NCI-H748 treated with DMSO at 0.1 percent for 48 hours (cell line): ENCODE measurements at places on chromosomes 12 and 14.

DNA sequence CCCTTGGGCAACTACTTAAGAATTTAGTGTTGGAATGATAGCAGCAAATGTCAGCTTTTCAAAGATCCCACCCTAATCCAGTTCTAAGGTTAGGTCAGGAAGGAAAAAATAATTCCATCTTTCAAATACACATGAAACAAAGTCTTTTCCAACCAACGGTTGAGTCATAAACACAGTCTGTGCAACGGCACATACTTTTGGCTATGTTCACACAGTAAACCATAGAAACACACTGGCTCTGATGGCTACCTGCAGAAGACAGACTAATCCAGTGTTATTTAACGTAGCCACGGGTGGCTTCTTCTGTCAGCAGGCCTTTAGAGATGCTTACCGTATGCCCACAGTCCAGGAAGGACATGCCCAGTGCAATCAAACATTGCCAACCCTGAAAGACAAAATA, 35.7 kb downstream of the HIGD1C start:
- no peak for DNase-seq

DNA sequence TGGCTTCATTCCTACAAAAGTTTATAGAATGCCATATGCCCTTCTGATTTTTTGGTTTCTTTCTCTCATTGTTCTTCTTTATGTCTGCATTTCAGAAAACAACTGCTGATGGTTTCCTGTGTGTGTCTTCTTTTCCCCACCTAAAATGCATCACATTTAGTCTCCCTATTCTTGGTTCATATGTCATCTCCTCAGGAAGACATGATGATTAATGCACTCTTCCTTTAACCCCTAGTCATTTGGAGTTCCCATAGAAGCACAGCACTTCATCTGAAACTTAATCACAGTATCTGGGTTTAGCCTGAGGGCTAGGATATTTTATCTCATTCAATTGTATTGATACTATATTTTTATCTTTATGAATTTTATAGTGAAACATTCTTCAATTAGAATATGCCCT, 21.5 kb downstream of the GNPNAT1 start:
- DNase-seq: no peak

- no peak for DNase-seq
Observed at GRCh38 chr12:30853561-30854133, 72.9 kb upstream of the TSPAN11 start.

GRCh38 chr14:68043752-68044151, 224.2 kb downstream of the RAD51B start:
- no peak for DNase-seq

GRCh38 chr12:78099806-78100205, 269.1 kb downstream of the NAV3 start:
- DNase-seq: no peak

- no peak for DNase-seq
Observed at GRCh38 chr12:52126605-52127578, 47.4 kb downstream of the SMIM41 start.

- DNase-seq: no peak
Observed at GRCh38 chr12:110007881-110008280, 8.7 kb downstream of the ANKRD13A start.

DNA sequence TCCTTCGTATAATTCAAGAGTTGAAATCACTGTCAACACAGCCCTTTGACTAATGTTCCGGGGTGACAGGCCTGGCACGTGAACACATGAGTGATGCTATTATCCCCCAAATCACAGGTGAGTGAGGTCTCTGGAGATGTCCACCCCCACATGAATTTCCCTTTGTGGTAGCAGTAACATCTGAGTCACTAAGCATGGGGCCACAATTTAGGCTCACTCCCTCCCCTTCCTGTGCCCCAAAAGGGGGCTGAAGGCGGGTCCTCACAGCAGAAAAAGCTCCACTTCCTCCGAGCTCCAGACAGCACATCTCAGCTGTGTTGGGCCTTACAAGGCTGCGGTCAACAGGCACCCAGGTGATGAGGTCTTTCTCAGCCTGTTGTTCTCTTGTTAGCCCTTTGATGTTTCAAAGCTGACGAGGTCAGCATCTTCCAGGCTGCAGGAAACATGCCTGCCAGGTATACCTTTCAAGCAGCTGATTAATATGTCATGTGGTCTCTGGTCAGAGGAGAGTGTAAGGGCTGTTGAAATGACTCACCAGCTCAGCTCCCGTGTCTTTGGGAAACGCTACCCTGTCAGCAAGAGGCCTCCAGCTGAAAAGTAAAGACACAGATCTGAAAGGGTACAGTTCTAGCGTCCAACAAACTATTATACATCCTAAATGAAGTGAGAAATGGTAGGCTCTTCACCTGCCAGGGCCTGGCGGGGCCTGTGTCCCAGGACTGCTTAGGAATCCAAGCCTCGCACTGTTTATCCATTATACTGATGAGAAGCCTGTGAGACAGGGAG, 107.3 kb downstream of the ZFP36L1 start:
- no peak for DNase-seq

- DNase-seq: no peak
Observed at GRCh38 chr12:63952995-63953394, 108.5 kb downstream of the SRGAP1 start.

- DNase-seq: no peak
Observed at GRCh38 chr12:117362391-117362790, 965 bp upstream of the NOS1 start.

DNA sequence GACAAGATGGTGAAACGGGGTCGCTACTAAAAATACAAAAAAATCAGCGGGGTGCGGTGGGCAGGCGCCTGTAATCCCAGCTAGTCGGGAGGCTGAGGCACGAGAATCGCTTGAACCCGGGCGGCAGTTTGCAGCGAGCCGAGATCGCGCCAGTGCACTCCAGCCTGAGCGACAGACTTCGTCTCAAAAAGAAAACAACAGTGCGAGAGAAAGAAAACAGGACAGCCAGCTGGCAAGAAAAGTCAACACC, 633 bp upstream of the RNU4-2 start:
- DNase-seq: no peak

- no peak for DNase-seq
Observed at GRCh38 chr14:71449316-71450055, 482.7 kb upstream of the RGS6 start.

DNA sequence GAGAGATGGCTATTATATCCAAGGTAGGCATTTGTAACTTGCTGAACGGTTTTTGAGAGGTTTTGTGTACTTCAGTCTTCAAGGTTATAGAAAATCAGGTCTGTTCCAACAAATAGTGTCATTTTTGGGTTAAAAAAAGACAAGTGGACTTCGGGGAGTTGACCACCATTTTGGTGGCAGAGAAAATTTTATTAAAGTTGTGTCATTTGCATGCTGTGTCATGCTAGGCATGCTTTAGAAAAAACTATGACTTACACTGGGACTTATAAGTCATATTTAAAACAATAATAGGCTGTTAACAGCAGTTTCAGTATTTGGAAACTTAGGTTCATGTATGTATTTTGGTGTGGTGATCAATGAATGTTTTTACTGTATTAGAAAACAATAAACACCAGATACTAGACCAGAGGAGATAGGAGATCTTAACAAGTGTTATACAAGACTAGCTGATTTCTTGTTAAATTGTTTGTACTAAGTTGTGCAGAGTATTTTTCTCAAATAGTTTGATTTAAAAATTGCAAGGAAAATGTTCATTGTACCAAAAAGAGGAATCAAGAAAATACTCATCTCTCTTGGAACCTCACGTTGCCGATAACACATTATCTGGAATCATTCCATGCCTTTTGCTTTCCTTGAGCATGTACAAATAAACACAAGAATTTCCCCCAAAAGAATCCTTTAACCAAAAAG, 1.4 kb downstream of the RAN start:
- DNase-seq: no peak

DNA sequence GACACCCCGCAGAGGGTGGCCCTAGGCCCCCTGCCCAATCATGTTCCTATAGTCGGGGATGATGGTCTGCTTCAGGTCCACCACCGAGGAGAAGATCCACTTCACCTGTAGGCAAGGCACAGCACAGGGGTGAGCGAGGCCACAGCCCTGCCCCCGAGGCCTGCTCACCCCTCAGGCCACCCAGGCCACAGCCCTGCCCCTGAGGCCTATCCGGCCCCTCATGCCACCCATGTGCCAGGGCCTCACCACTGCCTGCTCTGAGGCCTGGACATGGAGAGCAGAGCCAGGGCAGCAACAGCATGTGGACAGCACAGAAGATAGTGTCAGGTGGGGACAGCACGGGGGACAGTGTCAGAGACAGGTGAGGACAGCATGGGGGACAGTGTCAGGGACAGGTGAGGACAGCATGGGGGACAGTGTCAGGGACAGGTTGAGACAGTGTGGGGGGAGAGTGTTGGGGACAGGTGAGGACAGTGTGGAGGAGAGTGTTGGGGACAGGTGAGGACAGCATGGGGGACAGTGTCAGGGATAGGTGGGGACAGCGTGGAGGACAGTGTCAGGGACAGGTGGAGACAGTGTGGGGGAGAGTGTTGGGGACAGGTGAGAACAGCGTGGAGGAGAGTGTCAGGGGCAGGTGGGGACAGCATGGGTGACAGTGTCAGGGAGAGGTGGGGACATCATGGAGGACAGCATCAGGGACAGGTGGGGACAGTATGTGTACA, 239.7 kb downstream of the TMEM121 start:
- no peak for DNase-seq

DNA sequence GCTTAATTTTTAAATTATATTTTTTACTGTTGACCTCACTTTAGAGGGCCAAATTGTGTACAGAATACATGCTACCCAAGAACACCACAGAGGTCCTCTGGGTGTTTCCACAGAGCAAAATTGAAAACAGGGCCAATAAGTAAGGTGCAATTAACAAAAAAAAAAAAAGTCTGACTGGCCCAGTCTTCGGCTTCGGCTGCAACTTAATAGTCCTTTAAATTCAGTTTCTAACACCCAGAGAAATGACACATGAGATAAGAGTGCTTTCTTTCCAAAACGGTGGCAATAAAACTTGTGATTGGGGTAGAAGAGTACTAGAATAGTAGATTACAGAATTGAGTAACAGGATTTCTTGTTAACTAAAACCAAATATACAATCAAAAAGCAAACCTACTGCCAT, 81.3 kb downstream of the MED13L start:
- no peak for DNase-seq

GRCh38 chr14:71597955-71598660, 334.1 kb upstream of the RGS6 start:
- DNase-seq: no peak

DNA sequence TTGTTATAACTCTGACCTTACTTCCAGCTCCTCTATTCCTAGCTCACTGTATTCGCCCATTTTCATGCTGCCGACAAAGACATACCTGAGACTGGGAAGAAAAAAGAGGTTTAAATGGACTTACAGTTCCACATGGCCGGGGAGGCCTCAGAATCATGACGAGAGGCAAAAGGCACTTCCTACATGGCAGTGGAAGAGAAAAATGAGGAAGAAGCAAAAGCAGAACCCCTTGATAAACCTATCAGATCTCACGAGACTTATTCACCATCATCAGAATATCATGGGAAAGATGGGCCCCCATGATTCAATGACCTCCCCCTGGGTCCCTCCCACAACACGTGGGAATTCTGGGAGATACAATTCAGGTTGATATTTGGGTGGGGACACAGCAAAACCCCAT, 14.5 kb upstream of the PHC1 start:
- DNase-seq: no peak

- DNase-seq: no peak
Observed at GRCh38 chr14:55699131-55700057, 119.4 kb downstream of the KTN1 start.

GRCh38 chr12:24494401-24494800, 454.5 kb downstream of the BCAT1 start:
- DNase-seq: no peak

- DNase-seq: peak; percentile 12
Observed at GRCh38 chr14:81062816-81063215, 107.4 kb downstream of the TSHR start.

DNA sequence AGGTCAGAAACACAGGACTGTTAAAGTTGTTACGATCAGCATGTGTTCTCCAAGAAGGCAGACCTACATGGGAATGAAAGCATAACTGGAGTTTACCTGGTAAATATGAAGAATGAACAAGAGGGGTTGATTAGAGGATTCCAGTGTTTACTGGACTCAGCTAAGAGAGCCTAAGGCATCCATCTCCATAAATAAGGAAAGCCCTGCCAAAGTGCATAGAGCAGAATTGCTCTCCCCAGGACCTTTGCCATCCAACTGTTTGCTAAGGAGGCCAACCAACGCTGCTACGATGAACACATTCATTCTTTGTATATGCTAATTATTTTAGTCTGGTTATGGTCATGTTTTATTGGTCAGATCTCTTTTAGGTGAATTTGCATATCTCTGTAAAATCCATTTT, 17.1 kb upstream of the PAWR start:
- DNase-seq: no peak

- no peak for DNase-seq
Observed at GRCh38 chr14:105494606-105494929, 3.5 kb downstream of the TEDC1 start.

GRCh38 chr12:111826992-111827391, 15.0 kb upstream of the MAPKAPK5 start:
- no peak for DNase-seq

GRCh38 chr14:33848706-33849454, 102.0 kb downstream of the EGLN3 start:
- DNase-seq: peak; percentile 48

GRCh38 chr14:54818201-54819133, 84.2 kb downstream of the GCH1 start:
- DNase-seq: peak; percentile 86

- DNase-seq: peak; percentile 17
Observed at GRCh38 chr12:9634177-9634803, 26.6 kb upstream of the KLRB1 start.

- DNase-seq: peak; percentile 15
Observed at GRCh38 chr12:124814741-124815613, 48.7 kb downstream of the SCARB1 start.

DNA sequence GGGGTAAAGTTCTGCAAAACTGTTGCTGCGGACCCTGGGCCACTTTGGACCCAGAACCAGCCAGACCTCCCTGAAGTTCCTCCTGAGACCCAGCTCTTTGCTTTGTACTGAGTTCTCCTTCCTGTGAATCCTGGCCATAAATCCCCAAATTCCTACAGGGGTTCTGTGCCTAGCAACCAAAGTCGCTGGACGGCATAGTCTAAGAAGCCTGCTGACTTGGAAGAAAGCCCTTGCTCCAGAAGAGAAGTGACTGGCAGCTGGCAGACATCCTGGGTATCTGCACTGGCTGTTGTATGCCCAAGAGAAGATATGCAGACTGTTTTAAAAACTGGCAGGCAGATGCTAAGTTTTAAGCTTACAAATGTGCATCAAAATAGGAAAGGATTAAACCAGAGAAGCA, 99.9 kb upstream of the SLC24A4 start:
- no peak for DNase-seq

- DNase-seq: no peak
Observed at GRCh38 chr12:121592320-121592719, 11.5 kb upstream of the KDM2B start.
